ENCODE measurements at places on chromosomes 16 and 17.

GRCh38 chr17:81081222-81082176, 46.5 kb downstream of the BAIAP2 start:
- DNase-seq, result no peak

- no peak for DNase-seq
Measured at GRCh38 chr16:56199164-56199563, 7.9 kb downstream of the GNAO1 start.

DNA sequence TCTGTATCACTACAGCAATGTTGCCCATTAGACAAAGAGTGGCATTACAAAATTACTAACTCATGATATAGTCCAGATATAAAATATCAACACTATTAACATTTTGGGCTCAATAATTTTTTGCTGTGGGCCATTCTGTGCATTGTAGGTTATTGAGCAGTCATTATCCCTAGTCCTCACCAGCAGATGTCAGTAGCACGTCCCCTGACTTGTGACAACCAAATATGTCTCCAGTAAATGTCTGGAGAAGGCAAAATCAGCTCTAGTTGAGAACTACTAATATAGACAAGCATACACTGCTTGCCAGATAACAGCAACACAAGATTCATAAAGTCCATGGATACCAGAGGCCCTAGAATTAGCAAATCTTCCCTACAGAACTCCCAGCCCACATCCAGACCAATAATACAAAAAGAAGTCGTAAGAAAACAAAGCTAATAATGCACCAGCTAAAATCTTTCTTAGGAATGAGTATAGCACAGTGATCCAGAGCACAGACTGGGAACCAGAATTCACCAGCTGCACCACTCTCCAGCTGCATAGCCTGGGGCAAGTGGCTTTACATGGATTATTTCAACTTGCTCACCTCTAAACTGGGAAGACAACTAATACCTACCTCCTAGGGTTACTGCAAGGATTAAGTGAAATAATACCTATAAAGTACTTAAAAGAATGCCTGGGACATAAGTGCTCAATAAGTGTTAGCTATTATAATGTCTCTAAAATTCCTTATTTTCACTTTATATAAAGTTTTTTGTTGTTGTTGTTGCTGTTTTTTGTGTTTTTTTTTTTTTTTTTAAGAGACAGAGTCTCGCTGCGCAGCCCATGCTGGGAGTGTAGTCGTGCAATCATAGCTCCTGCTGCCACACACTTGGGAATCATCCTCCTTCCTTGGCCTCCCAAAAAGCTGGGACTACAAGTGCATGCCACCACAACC, 23.7 kb downstream of the HELZ start:
- peak; percentile 78 for DNase-seq

DNA sequence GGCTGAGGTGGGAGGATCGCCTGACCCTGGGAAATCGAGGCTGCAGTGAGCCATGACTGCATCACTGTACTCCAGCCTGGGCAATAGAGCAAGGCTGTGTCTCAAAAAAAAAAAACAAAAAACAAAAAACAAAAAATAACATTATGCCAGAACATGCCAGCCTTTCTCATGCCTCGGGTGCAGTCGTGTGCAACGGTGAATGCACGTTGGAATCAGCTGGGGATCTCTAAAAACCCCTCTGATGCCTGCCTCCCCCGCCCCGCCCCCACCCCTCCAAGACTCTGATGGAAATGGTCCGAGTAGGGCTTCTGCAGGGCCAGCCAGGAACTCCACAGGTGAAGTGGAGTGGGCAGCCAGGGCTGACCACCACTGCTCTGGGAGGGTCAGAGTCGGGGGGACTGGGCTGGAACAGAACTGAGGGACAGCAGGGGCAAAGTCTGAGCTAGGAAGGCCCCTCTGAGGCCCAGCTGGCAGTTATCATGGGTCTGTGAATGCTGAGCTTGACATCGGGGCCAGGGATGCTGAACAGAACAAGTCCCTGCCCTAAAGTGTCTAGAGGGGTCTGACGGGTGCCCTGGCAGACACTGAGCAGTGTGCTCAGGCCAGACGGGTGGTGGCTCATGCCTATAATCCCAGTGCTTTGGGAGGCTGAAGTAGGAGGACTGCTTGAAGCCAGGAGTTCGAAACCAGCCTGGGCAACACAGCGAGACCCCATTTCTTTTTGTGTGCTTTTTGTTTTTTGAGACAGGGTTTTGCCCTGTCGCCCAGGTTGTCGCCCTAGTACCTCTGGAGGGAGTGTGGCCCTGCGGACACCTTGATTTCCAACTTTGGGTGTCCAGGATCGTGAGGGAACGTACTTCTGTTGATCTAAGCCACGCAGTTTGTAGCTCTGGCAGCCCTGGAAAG, 193.4 kb upstream of the GSE1 start:
- DNase-seq, result no peak

DNA sequence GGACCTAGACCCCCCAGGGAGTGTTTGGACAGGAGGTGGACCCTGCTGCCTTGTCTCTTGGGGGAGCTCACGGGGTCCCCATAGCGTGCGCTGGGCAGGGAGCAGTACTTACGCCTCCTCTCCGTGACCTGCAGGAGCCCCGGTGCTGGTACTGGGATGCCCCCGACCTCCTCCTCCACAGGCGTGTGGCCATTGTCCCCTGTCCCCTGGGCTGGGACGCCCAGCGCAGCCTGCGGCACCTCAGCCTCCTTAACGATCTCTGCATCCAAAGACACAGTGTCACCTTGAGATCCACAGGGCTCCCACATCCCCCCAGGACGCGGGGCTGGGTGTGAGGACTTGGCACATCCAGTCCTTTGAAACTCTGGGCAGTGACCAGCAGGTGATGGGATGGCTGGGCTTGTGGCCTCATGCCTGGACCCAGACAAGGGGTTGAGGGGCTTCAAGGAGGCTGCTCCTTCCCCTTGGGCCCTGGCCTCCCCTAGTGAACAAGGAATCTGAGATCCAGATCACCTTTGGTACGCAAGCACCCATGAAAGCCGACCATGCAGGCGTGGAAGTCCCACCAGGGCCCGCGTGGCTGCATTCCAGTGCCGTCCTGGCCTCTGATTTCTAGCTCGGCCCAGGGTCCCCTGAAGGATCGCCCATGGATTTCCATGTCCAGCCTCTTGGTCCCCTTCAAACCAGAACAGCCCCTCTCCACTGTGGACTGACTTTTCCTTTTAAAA, 9.9 kb downstream of the DBNDD1 start:
- no peak for DNase-seq

DNA sequence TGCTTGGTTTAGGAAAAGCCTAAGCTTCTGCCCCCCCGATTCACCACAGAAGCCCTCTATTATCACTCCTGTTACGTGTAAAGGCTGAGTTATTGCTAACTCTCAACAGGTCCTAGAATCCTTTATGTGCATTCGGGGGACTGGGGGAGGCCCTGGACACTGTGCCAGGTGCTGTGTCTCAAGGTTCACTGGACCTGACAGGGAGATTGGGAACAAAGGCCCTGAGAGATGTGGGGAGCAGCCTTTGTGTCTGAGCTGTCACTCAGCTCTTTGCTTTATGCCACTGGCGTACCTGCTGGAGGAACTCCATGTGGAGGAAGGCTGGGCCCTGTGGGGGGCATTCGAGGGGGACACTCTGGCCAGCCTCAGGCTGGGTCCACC, 65.9 kb downstream of the METRNL start:
- no peak for DNase-seq

GRCh38 chr16:81946206-81946605, 65.1 kb downstream of the SDR42E1 start:
- peak; percentile 7 for DNase-seq

GRCh38 chr16:80610481-80611156, 69.8 kb downstream of the DYNLRB2 start:
- no peak for DNase-seq
